ENCODE measurements at places on chromosomes 7 and 10. TPM values are rescaled to one million over a fixed set of nuclear protein-coding genes. Genes with fewer than 3 reads are reported as not detected.

DNA sequence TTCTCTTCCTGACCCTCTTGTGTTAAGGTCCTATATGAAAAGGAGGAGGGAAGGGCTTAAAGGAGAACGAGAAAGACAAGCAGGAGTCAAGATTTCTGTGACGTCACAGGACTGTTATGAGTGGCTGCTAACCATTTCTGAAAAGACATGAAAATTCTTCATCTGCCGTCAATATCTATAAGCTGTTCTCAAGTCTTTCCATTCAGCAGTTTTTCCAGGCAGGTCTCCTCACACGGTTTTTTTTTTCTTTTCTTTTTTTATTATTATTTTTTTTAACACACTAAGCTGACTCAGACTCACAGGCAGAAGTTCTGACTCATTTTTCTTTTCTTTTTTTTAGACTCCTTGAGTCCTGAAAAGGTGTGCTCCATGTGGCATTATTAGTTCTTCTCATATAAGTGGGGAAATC is 72.0 kb downstream of the DGKI start:
- DNase-seq = no peak

DNA sequence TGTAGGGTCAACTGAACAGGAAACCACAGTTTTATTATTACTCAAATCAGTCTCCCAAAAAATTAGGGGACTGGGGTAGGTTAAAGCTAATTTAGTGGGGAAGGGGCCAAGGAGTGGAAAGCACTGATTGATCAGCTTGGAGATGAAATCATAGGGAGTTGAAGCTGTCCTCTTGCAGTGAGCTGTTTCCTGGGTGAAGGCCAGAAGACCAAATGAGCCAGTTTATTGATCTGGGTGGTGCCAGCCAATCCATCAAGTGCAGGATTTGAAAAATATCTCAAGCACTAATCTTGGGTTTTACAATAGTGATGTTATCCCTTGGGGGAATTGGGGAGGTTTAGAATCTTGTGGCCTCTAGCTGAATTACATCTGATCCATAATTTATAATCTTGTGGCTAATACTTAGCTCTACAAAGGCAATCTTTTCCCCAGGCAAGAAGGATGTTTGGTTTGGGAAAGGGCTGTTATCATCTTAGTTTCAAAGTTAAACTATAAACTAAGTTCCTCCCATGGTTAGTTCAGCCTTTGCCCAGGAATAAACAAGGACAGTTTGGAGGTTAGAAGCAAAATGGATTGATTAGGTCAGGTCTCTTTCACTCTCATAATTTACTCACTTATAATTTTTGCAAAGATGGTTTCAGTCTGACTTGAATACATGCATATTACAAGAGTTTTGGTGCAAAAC is 773.5 kb downstream of the XPNPEP1 start:
- no peak for DNase-seq

The CLEC5A gene
- 0.62 TPM for polyA plus RNA-seq

GRCh38 chr10:132328738-132329137 is 3.3 kb upstream of the LRRC27 start:
- no peak for DNase-seq

DNA sequence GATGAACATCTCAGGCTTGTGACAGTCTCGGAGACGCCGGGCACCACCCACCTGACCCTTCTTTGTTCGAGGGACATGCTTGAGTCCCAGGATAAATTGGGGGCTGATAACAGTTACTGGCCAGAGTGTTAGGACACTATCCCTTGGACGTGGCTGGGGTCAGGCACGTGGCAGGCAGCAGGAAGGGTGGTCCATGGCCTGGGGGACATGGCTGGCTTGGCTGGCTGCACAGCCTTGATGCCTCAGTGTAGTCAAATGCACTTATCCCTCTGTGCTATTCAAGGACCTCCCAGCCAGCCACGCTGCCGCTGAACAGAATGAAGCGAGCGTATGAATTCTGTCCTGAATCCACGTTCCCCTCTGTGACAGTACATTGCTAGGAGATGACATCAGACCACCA is 662.0 kb upstream of the FOXK1 start:
- DNase-seq = no peak

DNA sequence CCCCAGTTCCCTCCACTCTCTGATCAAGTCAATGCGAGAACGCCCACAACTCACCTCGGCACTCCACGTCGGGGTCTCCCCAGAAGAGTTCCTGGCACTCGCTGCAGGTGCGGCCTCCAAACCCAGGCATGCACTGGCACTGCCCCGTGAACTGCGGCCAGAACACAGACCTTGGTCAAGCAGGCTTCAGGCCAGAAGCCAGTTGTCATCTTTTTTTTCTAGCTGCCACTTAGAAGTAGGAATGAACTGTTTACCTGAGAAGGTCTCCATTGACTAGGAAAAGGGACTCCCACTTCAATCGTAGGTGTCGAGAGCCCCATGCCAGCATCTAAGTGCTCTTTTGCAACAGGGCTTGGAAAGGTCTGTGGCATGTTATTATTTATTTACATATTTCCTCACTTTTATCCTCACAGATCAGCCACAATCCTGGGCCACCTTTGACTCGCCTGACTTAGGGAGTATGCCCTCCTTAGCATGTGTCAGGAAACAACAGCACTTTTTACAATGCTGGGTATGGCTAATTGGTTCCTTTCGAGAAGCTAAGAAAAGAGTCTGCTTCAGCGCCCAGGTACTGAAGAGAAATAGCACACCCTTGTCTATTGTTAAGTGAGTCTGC is 51.7 kb downstream of the LAMB1 start:
- DNase-seq = no peak
